ENCODE measurements at places on chromosomes 12 and 14.
A peak's percentile ranks its signal among the peaks of the same experiment; 100 is the strongest.

GRCh38 chr14:103897075-103897947, 30.9 kb upstream of the TDRD9 start:
- DNase-seq, result no peak

- DNase-seq, result no peak
Measured at GRCh38 chr14:95025218-95025617, 132.1 kb downstream of the DICER1 start.

GRCh38 chr14:87008965-87009364, 984.0 kb downstream of the GALC start:
- no peak for DNase-seq

DNA sequence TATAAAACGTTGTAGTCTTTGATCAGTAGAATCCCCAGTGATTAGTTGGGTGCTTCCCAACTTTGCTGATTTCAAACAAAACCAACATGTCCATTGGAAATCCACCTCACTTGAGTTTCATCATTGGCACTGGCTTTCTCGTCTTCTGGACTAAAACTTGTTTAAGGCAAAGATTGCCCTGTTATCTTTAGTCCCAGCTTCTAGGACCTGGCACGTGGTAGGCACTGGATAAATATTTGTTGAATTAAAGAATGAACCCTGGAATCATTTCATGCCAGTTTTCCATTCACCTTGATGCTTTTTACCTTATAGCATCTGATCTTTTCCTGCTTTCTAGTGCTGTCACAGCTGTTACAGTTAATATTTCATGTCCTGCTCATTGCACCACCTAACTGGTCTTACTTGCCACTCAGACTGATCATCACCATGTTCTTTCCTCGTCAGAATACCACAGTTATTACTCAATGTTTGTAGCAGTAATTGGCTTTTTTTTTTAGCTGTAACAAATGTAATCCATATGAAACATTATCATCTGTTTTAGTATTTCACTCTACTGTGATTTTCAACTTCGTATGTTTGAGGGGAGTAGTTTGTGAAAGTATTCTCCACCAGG, 7.3 kb upstream of the C12orf50 start:
- peak; percentile 81 for DNase-seq

DNA sequence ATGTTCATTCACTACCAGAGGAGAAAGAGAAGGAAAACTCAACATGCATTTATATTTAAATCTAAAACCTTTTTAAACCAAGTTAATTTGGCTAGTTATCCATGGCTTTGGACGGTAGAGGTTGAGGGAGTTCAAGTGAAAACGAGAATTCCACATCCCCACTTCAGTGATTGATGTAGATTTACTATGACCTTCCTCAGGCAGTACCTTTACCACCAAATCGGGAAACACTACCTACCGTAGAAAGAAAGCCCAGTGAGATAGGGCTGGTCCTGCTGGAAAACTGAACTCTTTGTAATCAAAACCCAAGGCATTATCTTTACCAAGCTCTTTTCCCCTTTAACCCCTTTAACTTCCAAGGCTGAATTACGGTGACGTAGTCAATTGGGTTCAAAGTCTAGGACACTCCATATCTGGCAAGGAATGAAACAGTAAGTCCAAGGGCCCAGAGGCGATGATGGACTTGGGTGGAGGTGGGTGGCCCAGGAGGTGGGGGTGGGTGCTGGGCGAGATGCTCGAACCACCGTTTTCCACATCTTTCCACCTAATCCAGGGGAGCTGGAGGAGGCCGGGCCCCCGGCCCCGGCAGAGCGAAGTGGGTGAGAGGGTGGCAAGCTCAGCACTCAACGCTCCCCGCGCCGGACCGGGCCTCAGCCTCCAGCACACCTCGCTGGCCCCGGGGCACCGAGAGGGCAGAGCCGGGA, 618 bp downstream of the SEC23A start:
- DNase-seq, result peak; percentile 44

GRCh38 chr12:101935890-101936746, 58.7 kb downstream of the DRAM1 start:
- no peak for DNase-seq

DNA sequence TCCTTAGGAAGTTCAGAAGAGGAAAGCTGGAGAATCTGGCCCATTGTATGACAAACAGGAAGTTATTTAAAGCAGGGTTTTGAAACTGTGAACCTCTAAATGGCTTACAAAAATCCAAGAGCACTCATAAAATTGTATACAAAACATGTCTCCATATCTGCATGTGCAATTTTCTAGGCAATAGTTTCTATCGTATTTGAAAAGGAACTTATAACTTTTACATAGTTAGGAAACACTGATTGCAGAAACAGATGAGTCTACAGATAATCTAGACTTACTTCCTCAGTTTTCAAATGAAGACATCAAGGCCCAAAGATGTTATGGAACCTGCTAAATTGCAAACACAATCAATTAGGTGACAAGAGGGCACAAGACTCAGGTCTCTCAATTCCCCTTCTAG, 53.3 kb upstream of the ETV6 start:
- no peak for DNase-seq

- DNase-seq, result no peak
Measured at GRCh38 chr12:91651728-91652127, 469.1 kb upstream of the DCN start.

- DNase-seq, result no peak
Measured at GRCh38 chr12:226401-226800, 12.4 kb upstream of the SLC6A12 start.

All from erythroblast (primary cell).